Mesangial cell (primary cell): ENCODE measurements at places on chromosomes 5 and 9. TPM values are rescaled to one million over a fixed set of nuclear protein-coding genes. Genes with fewer than 3 reads are reported as not detected.

The ANKRD31 gene
- total RNA-seq, result under 0.01 TPM in 1 of 2 replicates, not detected in the other

The GLDC gene
- total RNA-seq, result 14.2 and 20.8 TPM in 2 replicates

The FST gene
- 0.98 and 2.5 TPM in 2 replicates for total RNA-seq

The GABRA6 gene
- not detected in 2 replicates for total RNA-seq

The ABLIM3 gene
- total RNA-seq, result 4.2 and 7.0 TPM in 2 replicates

The CMYA5 gene
- total RNA-seq, result under 0.01 and 0.89 TPM in 2 replicates

The ADAMTS12 gene
- 5.1 and 7.0 TPM in 2 replicates for total RNA-seq

The PJA2 gene
- 33.3 and 34.5 TPM in 2 replicates for total RNA-seq

The PCDHGA2 gene
- total RNA-seq, result 1.1 and 4.1 TPM in 2 replicates

The INSL4 gene
- total RNA-seq, result not detected in 2 replicates

The ZFP2 gene
- total RNA-seq, result 0.33 and 1.1 TPM in 2 replicates

The FOXD4 gene
- total RNA-seq, result 0.25 TPM in 1 of 2 replicates, not detected in the other

The SOHLH1 gene
- not detected in 2 replicates for total RNA-seq

The ECSCR gene
- 0.65 TPM in 1 of 2 replicates, not detected in the other for total RNA-seq

The STK32A gene
- total RNA-seq, result 0.16 and 1.5 TPM in 2 replicates

The CLIC3 gene
- total RNA-seq, result 16.5 and 47.4 TPM in 2 replicates

The CKMT2 gene
- total RNA-seq, result not detected in 2 replicates

The ASS1 gene
- total RNA-seq, result 5.1 and 47.5 TPM in 2 replicates

The BTNL3 gene
- total RNA-seq, result not detected in 2 replicates

The EXOSC3 gene
- total RNA-seq, result 40.6 and 72.5 TPM in 2 replicates

The PCDHA2 gene
- total RNA-seq, result under 0.01 TPM in 1 of 2 replicates, not detected in the other

The HACD4 gene
- 2.1 and 2.4 TPM in 2 replicates for total RNA-seq

The PLAC8L1 gene
- not detected in 2 replicates for total RNA-seq

The AFAP1L1 gene
- total RNA-seq, result 9.0 and 12.5 TPM in 2 replicates

The PTGES2 gene
- total RNA-seq, result 84.0 and 100 TPM in 2 replicates

The IRX2 gene
- 0.33 and 4.6 TPM in 2 replicates for total RNA-seq

The GABRA1 gene
- not detected in 2 replicates for total RNA-seq

The LHX6 gene
- under 0.01 and 0.13 TPM in 2 replicates for total RNA-seq

The ZNF300 gene
- total RNA-seq, result 3.7 and 4.1 TPM in 2 replicates
